Foreskin melanocyte (primary cell): ENCODE measurements at places on chromosomes 4 and X.

DNA sequence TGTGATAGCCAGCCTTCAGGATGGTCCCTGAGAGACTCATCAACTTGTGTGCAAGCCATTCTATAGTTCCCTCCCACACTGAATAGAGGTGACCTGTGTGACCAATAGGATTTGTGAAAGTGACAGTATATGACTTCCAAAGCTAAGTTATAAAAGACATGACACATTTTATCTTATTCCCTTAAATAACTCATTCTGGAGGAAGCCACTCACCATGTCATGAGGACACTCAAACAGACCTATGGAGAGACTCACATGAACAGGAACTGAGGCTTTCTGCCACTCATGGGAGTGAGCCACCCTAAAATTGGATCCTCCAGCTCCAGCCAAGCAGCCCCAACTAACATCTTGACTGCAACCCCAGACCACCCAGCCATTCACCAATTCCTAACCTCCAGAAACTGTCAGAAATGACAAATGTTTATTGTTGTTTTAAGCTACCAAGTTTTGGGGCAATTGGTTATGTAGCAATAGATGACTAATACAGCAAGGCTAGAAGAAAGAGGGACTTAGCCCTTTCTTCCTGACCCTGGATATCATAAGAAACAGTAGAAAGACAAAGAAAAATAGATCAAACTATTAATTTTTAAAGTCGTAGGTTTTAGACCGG, 9.0 kb upstream of the CHIC2 start:
- DNase-seq, result no peak

GRCh38 chrX:152137771-152138387, 498 bp downstream of the MAGEA10 start:
- DNase-seq, result no peak

GRCh38 chr4:128787509-128788311, 21.8 kb upstream of the JADE1 start:
- DNase-seq, result no peak

GRCh38 chrX:39850630-39851152, 247.1 kb downstream of the BCOR start:
- DNase-seq, result no peak

GRCh38 chr4:26284536-26284935, 36.3 kb upstream of the RBPJ start:
- no peak for DNase-seq

DNA sequence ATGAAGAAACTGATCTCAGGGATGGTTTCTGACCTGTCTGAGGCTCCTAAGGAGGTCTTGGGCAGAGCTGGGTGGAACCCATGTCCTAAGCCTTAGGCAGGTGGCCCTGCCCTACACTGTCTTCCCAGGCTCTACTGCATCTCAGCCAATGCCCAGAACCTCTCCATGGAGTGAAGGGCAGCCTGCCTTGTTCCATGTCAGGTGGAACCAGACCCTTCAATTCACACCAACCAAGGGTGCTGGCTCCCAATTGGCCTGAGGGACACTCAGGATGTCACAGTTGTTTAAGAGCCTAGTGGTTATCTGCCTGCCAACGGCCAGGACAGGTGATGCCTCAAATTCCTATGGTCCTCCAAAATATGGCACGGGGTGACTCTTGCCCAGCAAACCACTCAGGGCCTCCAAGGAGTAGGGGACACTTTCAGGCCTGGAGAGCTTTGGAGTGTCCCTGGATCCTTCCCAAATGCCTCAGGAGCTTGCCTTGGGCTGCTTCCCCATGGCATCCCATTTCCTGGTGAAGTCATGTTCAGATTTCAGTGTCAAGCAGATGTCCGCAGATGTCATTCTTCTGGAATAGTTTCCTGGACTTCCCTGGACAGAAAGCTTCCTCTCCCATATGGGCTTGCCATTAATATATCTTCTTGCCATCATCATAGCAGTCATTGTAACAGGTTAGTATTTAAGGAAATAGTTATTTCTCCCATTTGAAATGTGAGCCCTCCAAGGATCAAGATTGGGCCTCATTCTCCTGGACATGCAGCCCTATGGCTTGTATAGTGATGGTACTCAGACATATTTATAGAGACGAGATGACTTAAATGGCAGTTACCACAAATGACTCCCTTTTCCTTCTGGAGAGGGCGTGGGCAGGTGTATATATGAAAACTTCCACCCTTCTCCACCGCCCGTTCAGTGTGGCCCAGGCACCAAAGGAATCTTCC, 67.1 kb downstream of the MED28 start:
- DNase-seq, result no peak

DNA sequence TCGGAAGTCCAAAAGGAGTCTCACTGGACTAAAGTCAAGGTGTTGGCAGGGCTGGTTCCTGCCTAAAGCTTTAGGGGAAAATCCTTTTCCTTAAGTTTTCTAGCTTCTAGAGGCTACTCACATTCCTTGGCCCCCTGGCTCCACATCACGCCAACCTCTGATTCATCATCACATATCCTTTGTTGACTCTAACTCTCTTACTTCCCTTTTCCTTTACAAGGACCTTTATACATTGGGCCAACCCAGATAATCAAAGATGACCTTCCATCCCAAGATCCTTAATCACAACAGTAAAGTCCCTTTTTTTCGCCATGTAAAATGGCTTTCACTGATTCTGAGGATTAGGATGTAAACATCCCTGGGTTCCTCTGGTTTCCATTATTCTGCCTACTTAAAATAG, 146.4 kb upstream of the DCAF8L1 start:
- DNase-seq, result no peak

DNA sequence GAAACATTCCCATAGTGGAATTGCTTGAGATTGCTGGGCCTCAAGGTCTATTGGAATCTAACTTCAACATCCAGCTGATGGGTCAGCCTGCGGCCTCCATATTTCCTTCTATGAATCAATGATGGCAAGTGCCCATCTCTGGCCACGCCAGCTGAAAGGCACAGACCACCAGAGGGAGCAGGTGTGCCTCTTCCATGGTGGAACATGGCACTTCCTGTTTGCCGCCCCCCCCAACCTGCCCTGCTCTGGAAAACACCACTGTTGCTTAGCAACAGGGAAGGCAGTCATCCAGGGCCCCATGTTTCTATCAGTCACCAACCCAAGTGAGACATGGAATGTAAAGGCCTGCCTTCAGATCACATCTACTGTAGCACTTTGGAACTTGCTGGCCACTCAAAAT, 11.6 kb downstream of the PAGE4 start:
- DNase-seq, result peak; percentile 19

DNA sequence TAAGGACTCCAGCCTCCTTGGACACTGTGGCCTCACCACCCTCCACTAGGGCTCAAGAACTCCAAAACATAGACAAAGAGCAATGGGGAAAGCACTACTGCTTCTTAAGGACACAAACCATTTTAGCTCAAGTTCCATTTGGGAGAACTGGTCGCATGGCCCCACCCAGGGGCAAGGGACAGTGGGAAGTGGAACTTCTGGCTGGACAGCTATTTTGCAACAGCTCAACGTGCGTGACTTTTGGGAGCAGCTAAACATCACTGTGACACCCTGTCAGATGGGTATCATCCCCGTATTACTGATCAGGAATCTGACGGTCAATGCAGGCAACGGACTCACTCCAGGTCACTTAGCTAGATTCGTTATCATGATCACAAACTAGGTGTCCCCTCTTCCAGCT, 9.0 kb upstream of the GLOD5 start:
- DNase-seq, result no peak

DNA sequence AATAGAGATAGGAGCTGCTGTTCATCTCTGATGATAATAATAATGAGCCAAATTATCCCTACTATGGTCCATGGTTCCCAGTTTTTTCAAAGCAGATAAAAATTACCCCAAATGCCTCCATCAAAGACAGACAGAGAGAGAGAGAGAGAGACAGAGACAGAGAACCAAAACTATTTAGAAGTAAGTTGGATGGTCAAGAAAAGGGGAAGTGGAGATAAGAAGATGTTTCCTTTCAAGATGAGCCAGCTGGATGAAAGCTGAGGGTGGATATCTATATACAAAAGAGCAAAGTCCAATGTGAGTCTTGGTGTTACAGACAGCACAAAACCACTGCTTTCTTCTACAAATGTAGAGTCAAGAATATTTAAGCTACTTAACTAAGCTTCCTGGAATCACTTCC, 173.9 kb downstream of the GRIA3 start:
- no peak for DNase-seq
